ENCODE measurements at places on chromosomes 4 and X.
A peak's percentile ranks its signal among the peaks of the same experiment; 100 is the strongest.

DNA sequence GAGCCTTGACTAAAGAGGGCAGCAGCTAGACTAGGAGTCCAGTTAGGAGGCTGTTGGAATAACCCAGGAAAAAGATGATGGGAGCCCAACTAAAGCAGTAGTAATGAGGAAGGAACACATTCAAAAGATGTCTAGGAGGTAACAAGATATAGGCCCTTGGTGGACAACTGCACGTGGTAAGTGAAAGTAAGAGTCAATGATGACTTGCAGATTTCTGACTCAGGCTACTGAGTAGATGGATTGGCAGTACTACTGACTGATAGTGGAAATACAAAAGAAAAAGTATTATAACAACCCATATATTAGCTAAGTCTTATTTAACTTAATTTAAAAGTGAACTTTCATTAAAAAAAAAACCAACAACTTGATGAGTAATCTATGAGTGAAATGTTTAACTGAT, 74.0 kb downstream of the PAK3 start:
- no peak for DNase-seq

GRCh38 chr4:22500128-22500611, 15.7 kb downstream of the ADGRA3 start:
- DNase-seq = no peak

DNA sequence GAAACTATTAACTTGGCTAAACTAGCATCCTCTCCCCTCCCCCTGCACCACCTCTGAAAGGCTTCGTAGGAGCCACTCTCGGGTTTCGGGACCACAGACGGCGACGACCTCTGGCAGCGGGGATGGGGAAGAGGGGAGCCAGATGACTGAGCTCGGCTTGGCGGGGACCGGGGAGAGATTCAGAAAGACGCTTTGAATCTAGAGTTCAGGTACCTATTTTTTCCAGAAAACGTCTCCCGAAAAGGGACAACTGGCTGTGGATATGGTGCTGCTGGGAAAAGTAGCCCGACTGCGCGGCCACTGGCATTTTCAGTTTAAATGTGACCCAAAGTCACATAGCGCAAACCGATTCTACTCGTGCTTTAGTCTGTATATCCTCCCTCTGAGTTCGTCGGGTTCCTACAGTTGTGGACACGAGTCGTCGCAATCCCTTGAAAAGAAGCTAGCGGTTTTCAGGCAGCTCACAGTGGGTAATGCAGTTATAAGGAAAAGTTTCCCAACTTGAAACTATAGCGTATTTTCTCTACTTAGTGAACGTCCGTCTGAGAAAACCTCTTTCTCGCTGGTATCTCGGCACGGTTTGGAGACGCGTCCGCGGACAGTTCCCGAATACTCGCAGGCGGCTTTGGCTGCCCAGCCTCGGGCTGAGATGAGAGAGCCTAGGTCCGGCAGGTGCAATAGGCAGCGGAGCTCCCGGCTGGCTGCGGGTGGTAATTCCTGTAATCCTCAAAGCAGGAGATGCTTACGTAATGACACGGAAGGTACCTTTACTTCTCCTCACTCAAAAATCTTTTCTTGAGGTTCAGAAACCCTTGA, 1.3 kb downstream of the PARM1 start:
- DNase-seq = peak; percentile 57

DNA sequence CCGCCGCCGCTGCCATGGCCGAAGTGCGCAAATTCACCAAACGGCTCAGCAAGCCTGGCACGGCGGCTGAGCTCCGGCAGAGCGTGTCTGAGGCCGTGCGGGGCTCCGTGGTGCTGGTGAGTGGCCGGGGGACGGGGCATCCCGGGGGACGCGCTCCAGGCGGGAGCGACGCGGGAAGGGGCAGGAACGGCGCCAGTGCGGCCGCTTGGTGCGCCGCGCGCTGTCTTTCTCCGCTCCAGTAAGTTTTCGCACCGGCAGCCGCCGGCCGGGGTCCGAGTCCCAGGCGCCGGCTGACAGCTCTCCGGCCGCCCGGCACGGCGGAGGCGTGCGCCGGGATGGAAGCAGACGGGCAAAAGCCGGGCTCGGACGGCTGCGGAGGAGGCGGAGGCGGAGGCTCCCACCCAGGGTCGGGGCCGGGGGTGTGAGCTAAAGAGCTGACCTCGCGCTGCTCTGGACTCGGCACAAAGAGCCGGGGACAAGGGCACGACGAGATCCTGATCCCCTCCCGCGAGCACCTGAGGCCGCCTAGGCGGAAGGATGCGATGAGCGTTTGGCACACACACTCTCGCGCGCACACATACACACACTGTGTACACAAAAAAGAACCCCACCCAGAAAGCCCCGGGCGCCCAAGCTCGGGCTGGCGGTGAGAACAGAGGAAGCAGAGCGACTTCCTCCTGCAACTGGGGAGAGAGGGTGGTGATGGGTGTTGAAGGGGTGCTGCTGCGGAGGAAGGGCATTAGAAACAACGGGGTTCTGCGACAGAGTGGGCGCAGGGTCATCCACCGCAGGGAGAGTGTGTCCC, 545 bp downstream of the DOCK11 start:
- DNase-seq = peak; percentile 87

DNA sequence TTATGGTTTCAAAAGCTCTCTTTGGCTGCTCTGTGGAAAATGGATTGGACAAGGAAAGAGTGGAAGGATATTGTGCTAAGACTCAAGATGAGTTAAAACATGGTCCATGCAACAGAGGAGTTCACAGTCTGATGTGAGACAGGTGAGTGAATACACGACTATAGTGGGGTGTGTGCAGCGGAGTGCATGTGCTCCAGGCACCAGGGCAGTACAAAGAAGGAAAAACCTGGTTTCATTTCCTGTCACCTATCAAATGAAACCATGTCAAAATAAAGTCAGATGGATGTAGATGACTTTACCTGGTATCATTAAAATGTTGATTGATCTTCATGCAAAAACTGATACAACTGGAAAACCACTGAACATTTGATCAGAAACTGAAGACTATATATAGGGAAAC, 241.0 kb upstream of the RASGEF1B start:
- DNase-seq = no peak

DNA sequence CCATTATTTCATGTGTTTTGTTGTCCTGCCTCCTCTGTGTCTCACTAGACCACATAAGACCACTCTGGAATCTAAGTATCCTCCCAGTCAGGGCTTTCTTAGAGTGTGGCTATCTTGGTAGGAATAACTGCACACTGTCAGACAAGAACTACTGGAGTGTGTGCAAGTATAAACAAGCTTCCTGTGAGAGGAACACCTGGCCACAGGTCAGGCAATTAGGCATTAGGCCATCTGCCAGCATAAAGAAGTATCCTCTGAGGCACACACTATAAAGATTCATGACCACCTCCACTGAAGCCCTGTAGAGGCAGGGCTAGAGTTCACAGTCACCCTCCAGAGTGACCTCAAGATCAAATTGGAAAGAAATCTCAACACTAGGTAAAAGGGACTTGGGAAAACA, 507.0 kb upstream of the PABPC4L start:
- no peak for DNase-seq

DNA sequence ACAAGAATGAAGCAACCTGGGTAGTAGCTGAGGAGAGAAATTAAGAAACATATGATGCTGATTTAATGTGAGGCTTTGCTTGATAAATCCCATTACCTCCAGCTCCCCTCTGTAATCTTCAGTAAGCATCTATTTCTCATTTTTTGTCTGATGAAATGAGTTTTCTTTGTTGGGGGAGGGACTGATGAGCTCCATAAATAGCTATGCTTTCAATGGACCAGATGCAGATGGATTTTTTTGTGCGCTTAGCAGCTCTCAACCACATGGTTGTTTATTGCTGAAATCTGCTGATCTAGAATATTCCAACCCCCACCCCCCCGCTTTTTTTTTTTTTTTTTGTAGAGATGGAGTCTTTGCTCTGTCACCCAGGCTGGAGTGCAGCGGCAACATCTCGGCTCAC, 1082.0 kb downstream of the RAPGEF2 start:
- DNase-seq = no peak

DNA sequence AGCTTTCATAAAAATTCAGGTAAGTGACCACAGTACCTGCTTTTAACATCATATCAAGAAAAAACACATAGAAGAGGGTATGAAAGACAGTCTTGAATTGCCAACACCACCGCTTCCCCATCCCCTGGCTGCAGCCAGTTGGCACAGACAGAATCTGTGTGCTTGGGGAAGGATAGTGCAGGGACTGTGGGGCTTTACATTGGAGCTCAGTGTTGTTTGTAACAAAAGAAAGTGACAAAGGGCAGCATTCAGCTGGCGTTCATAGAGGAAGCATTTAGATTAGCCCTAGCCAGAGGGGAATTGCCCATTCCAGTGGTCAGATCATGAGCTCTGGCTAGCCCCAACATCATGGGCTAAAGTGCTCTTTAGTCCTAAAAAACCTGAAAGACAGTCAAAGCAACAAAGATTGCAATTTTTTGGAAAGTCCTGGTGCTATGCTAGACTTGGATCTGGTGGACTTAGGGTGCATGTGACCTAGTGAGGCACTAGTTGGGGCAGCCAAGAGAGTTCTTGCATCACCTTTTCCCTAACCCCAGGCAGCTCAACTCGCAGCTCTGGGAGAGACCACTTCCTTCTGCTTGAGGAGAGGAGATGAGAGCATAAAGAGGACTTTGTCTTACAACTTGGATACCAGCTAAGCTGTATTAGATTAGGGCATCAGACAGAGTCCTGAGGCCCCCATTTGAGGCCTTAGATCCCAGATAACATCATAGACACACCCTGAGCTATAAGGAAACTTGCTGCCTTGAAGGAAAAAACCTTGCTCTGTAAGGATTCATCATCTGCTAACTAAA, 1602.4 kb upstream of the ADGRL3 start:
- no peak for DNase-seq

DNA sequence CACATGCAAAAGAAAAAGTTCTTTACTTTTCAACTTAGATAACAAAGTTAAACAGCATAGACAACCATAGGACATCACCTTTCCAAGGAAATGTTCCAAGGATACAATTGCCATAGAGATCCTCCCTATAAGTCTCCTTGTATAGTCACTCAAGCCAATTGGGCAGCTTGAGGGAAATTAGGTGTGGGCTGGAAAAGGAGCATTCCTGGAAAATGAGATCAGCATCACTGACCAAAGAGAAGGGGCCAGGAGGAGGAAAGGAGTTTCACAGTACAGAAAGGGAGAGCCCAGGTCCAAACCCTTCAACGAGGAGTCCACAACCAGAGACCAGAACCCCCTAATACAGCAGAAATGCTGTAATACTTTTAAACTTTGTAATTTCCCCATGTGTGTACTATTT, 91.5 kb upstream of the PPARGC1A start:
- DNase-seq = no peak

- no peak for DNase-seq
These were observed 742 bp upstream of the TAF1 start for GRCh38 chrX:71365356-71365874.

DNA sequence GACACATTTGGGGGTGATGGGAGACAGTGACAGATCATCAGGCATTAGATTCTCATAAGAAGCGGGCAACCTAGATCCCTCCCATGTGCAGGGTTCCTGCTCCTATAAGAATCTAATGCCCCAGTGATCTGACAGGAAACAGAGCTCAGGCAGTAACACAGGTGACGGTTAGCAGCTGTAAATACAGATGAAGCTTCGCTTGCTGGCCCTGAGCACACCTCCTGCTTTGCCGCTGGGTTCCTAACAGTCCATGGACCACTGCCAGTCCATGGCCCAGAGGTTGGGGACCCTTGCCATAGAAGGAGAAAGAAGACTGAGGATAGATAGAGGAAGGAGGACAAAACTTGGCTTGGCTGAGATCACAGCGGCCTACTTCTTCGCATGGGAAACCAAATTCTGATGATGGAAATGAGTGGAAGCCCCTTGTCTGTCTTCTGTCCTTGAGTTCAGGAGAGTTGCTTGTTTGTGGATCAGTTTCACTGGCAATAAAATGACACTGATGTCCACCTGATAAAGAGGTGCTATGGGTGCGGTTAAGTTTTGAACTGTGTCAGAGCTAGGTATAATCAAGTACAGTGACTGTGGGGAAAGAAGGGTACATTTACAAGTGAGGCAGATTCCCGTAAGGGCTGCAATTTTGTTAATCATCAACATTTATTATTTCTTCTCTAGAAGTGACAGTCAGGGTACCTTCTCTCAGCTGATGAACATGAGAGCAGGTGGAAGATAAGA, 1.7 kb upstream of the TIFA start:
- peak; percentile 66 for DNase-seq

DNA sequence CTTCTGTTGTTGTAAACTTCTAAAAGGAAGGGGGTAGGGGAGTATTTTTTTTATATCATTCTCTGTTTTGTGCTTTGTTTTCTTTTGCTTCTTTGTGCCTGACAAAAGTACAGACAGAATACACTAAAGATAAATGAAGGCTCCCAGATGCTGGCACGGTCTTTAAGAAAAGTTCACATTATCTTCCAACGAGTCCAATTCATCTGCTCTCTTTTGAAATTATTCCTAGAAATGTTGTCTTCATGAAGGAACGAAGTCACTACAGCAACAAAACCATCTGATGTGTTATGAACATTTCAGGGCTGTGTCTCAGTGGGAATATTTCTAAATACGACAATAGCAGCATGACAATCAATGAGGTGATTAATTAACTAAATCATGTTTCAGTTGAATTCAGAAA, 813.8 kb upstream of the HTR2C start:
- no peak for DNase-seq

GRCh38 chr4:87180767-87181166, 39.7 kb downstream of the KLHL8 start:
- DNase-seq = no peak

DNA sequence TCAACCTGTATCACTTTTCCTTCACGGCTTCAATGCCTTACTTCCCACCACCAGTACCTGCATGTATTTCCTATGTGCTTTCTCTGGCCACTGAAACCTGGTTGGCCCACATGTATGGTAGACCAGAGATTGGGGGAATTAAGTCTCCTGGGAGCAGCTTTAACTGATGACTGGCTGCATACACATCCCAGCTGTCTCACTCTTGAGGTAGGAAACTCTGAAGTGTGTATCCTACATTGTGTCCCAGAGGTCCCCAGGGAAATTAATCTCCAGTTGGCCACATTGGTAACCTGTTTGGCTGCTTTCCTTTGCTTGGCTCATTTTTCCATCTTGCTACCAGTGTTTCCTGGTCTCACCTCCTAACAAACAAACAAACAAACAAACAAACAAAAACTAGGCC, 124.4 kb downstream of the ZNF827 start:
- DNase-seq = no peak

DNA sequence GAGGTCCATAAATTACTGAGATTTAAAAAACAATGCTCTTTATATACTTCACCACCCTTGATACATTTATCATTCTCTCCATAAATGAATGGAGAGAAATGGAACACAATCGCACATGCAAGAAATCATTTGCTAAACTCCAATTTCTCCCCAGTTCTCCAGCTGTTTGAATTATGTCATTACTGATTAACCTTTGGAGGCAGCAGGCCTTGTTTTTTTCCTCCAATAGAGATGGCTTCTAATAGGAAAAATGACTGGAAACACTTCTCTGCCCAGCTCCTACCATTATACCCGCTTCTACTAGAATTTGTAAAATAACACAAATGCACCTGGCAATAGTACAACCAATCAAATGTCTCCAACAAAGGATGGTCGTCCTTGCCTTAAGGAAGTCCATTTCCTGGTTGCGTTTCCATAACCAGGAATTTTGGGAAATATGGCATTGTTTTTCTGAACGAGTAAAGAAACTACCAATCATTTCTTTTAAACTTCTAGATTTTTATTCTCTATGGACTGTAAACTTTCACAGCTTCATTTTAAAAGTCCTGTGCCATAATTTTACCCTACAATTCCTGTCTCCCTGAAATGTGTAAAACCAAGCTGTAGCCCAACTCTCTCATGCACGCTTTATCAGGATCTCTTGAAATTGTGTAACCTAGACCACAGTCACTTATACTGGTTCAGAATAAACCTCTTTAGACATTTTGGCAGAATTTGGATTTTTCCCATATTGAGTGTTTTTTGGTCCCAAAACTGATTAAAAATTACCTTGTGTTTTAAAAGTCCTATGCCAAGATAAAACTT, 60.1 kb downstream of the APBB2 start:
- no peak for DNase-seq

- no peak for DNase-seq
These were observed 631.9 kb upstream of the INTU start for GRCh38 chr4:127000846-127001245.
